ENCODE measurements at places on chromosomes 6 and 20. TPM values are rescaled to one million over a fixed set of nuclear protein-coding genes. Genes with fewer than 3 reads are reported as not detected.
A peak's percentile ranks its signal among the peaks of the same experiment; 100 is the strongest.

Gene RIPOR2
- total RNA-seq, result 3.6 TPM

Gene SYNE1
- 80.8 TPM for total RNA-seq

Gene PTCRA
- total RNA-seq, result not detected

Gene NFATC2
- 2.3 TPM for total RNA-seq

Gene LY6G6F
- total RNA-seq, result not detected

Gene TRMT6
- 7.1 TPM for total RNA-seq

Gene TP53TG5
- 2.1 TPM for total RNA-seq

Gene BPI
- not detected for total RNA-seq

Gene C6orf118
- total RNA-seq, result not detected

Gene SLC17A3
- total RNA-seq, result not detected

Gene TINAG
- 0.15 TPM for total RNA-seq

DNA sequence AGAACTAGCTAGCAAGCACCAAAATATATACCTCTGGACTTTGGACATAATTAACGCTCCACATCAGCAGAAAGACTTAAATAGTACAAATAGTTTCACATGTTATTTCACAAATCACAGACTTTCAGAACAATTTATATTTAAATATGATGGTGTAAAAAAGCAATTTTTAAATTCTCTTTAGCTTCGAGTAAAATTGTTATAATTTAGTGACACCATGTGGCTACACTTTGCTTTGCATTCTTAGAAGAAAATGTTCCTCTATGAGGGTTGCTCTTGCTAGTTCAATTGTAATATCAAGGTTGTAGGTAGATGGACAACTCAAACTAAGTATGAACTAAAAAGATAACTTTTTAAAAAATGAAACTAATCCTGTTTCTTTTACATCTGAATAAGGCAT, 69.0 kb downstream of the BTBD9 start:
- DNase-seq, result no peak

DNA sequence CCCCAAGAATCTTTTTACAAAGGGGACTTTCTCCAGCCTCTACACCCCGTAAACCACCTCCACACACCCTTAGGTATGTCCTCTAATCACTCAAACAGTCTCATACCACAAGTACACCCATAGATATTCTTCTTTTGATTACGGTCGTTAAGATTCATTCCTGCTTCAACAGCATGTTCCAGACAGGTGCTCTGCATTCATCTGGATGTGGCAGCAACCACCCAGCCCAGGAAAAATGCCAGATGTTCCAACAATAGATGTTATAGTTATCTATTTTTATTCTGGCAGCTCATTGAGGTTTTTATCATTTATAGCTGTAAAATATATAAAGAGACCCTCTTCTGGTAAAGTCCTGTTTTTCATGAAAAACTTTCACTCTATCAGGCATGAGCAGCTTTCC, 60.7 kb downstream of the SIM1 start:
- DNase-seq, result no peak

DNA sequence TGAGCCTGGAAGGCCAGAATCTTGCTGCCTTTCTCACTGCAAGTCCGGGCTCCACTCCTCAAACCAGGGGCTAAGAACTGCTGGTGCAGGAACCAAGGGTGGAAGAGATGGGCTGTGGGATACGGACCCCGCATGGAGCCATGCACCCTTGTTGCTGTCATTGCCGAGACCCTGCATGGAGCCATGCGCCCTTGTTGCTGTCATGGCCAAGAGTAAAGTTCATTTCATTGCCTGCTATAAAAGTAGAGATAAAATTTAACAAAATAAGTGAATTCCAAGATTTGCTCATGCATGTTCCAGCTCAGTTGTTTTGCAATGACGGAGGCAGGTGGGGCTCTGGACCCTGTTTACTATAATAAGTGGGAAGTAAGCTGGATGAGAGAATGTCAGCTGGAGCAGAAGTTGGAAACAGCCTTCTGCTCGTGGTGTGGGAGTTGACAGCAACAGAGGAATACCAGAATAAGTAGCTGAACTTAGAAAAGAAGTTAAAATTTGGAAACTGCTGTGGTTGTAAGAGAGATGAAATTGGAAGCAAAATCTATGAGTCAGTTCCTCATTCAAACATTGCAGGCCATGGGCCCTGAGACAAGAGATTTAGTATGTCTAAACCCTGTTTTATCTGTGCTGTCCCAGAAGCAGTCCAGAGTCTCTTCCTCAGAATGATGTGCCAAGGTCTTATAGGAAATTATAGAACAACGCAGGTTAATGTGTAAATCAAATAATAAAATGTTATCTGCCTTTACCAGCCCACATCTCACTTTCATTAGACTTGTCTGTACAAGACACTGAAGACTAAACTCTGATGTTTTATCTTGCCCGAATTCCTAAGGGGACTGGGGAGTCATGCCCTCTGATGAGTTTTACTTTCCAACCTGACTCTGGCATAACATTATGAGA, 15.8 kb upstream of the THBS2 start:
- DNase-seq, result peak; percentile 61

DNA sequence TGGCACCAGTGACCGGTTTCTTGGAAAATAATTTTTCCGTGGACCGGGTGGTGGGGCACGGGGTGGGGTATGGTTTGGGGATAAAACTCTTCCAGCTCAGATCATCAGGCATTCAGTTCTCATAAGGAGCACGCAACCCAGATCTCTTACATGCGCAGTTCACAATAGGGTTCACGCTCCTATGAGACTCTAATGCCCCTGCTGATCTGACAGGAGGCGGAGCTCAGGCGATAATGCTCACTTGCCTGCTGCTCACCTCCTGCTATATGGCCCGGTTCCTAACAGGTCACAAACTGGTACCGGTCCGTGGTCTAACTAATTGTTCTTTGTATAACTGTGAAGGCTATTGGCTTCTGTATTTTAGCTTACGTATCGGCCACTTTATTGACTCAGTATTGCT, 51.7 kb downstream of the VSTM2L start:
- no peak for DNase-seq

DNA sequence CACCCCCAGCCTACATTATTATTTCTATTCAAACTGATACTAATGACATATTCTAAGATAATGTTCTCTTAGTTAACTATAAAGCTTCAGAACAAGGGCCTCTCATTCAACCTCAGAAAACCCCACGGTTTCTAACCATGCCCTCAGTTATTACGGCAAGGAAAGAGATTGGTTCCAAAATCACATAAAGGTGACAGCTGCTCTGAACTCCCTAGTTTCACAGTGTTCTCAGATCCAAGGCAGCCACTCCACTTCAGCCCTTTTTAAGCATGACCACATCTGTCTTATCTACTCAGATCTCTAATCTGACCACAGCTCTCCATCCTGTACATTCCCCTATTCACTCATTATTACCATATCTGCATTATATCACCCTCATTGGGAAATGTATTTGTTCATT, 98.8 kb upstream of the CEP85L start:
- DNase-seq, result no peak

DNA sequence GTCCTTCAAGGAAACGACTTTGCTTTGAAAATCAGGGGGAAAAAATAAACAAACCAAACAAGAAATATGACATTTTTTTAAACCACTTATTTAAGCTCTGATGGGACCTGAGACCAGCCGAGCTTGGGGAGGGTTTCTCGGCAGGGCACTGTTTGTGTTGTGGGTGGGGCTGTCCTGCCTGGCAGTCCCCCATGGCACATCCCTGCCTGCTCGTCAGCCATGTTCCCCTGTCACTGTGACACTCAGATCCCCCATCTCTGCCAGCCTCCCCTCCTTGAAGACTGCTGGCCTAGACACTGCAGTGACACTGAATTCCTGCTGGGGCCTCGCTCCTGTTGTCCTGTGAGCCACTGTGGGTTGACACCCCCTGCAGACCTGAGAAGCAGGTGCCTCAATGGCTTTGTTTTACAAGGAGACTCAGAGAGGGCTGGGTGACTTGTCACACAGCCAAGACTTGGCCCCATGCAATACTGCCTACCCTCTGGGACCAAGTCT, 95.1 kb upstream of the PTPN1 start:
- DNase-seq, result no peak

DNA sequence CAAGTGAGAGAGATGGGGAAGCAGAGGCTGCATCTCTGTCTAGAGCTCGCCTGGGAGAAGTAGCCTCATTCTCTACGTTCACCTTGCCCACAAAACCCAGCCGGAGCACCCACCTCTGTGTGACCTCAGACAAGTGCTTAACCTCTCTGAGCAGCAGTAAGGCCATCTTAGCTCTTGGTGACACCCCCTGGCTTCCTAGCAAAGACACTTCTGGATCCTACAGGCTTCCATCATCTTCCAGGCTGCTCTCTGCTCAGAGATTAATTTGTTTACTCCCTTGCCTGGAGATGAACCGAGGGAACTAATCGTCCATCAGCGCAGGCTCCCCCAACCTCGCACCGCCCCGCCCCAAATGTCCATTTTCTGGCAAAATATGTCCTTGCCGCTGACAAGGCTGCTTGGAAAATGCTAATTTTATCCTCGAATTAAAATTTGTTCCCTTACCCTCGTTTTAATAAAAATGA, 24.0 kb upstream of the CTNNBL1 start:
- no peak for DNase-seq

GRCh38 chr6:129022011-129022553, 139.1 kb downstream of the LAMA2 start:
- DNase-seq, result no peak

- DNase-seq, result no peak
Observed at GRCh38 chr6:53309059-53309900, 39.5 kb downstream of the ELOVL5 start.

- no peak for DNase-seq
Observed at GRCh38 chr20:20606050-20606449, 106.4 kb downstream of the RALGAPA2 start.

DNA sequence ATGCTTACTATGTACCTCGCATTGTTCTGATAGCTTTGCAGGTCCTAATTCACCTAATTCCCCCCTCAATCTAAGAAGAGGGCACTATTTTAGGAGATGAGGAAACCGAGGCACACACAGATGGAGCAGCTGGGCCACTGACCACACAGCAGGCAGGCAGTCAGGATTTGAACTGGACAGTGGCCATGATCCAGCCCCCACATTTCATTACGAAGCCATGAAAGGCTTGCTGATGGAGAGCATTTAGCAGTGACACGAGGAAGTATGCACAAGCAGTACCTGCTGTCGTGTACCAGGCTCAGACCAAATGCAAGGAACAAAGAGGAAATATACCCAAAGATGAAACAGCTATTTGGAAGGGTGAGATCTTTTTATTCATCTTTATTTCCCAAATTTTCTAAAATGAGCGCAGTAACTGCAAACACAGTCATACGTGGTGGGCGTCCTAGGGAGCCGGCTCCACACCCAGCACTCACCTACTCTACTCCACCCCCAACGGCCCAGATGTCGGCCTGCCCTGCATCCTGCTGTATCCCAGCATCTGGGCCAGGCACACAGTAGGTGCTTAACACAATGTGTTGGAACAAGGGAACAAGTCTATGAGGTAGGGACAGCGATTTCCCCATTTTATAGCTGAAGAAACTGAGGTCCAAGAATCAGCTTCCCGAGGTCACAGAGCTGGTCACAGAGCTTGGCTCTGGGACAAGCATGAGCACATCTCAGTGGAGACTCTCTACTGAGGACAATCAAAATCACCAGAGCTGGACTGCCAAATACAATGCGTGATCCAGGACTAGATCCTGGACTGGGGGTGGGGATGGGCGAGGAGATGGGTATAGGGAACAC, 15.0 kb downstream of the PREX1 start:
- no peak for DNase-seq

DNA sequence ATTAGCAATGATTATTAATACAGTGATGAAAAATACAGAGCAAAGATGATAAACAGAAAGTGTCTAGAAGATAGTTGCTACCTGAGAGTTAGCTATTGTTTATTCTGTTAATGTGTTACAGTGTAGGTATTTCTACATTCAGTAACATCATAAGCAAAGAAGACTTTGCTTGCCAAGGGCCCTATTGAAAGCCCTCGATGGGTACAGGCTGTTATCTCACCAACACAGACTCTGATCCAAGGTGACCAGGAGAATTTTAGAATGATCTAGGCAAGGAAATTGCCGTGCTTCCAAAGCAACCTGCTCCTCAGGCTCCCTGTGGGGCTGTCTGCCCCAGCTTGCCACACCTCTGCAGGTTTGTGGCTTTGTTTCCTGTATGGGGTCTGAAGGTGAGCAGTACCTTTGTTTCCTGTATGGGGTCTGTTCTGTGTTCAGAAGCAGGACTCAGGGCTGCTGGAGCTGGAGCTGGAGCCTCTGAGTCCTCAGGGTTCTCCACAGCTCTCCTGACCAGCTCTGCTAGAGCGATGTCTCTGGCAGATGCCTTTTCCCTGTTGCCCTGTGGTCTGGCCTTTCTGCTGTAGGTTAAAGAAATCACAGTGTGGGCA, 32.5 kb downstream of the PHACTR3 start:
- DNase-seq, result no peak

DNA sequence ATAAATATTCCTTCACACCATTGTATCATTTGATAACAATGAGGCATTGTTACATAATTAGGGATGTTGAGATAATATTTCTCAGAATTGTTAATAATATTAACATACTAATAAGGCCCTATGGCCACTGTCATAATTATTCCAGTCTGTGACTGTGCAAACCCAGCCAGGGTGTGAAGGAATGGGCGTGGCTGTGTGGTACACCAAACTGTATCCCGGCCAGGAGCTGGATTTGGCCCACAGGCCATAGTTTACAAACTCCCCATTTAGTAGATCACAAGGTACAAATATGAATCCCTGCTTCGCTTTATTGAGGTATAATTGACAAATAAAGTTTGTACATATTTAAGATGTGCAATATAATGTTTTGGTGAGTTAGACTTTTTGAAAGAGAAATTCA, 894.7 kb downstream of the C6orf118 start:
- DNase-seq, result no peak

GRCh38 chr6:136499370-136499769, 50.9 kb downstream of the MAP7 start:
- no peak for DNase-seq

DNA sequence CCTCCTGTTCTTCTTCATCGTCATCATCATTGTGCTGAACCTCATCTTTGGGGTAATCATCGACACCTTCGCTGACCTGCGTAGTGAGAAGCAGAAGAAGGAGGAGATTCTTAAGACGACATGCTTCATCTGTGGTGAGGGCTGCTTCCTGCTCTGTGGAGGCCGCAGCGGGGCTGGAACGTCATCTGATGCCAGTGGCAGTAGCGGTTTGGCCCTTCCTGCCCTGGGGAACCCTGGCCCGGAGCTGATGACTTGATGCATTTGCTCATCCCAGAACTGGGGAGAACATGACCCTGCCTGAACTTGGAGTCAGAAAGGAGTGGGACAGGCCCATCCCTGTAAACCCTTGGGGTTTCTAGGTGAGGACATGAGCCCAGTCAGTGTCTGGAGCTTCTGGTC, 18.7 kb downstream of the UQCC2 start:
- DNase-seq, result peak; percentile 64

DNA sequence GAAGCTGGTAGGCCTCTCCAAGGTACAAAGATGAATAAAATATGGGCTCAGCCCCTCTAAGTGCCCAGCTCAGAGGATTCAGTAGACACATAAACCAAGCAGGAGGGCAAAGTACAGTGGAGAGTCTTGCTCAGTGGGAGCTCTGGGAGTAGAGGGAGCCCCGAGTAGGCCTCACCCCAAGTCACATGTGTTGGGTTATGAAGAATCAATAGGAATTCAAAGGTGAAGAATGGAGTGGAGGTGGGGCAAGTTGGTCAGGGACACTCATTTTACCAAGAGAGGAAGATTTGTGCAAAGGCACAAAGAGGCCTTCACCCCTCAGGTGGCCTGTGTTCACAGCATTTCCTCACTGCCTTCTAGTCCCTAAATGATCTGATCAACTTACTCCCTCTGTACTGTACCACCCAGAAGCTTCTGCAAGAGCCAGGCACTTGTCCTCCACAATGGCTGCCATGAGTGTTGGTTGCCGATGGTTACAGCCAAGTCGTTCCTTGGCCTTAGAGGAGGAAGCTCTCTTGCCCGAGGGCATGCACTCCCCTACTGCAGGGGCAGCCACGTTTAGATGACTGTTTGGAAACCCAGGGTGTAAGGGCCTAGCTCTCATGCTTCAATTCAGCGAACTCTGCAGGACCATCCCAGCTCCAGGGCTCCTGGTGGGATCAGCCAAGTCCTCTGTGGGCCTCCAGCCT, 6.7 kb upstream of the CDKN1A start:
- DNase-seq, result no peak

Measured in left ventricle myocardium superior (tissue), 1 donor.